ENCODE measurements at places on chromosomes 7 and 10.

- DNase-seq, result peak; percentile 74
Observed at GRCh38 chr7:121440857-121441503, 44.9 kb upstream of the FAM3C start.

GRCh38 chr10:78349165-78349516 is 315.5 kb downstream of the RPS24 start:
- DNase-seq, result no peak

DNA sequence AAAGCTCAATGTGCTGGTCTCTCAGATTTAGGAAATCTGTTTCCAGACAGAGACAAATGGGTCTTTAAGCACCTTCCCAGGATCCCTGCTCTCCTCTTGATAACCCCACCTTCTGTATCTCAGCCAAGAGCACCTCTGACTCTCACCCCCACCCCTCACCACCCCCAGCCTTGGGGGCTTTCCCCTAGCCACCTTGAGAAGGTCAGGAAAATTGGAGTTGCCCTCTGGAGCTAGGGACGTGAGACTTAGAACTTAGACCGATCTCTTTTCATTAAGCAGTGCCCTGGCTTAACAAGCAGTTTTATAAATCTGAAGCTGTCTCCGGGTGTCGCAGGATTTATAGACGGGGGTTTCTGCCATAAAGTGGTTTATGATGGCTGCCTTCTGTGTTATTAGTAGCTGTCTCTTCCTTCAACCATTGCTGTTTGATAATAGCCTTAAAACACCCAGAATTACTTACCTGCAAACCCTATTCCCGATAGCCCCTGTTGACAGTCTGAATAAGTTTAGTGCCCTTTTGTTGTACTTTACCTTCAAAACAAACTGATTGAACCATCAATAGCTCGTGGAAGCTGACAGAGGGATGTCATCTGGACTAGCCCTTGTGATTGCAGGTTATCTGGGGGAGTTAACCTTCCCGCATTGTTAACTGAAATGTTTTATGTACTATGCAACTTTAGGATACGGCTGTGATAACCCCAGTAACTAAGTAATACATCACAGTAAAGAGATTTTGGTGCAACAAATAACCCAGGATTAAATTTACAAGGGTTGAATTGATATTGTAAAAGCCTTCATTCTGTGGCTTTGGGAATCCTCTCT is 621.5 kb downstream of the LRMDA start:
- no peak for DNase-seq

- no peak for DNase-seq
Observed at GRCh38 chr7:36396150-36396549, 6.5 kb downstream of the ANLN start.

- peak; percentile 95 for DNase-seq
Observed at GRCh38 chr10:70132098-70133029, at the start of gene AIFM2. TSS of gene AIFM2 (minus strand) at chr10:70132825. CDS start at chr10:70124084, 8,741 bp downstream.

GRCh38 chr10:34786464-34786863 is 28.6 kb downstream of the PARD3 start:
- DNase-seq, result no peak
